PC-3 (cell line): ENCODE measurements at places on chromosomes 1 and 21. TPM values are rescaled to one million over a fixed set of nuclear protein-coding genes. Genes with fewer than 3 reads are reported as not detected.
A peak's percentile ranks its signal among the peaks of the same experiment; 100 is the strongest.

GRCh38 chr1:96927125-96927524, 205.5 kb downstream of the PTBP2 start:
- no peak for DNase-seq

OR2AK2 gene
- 0.11 TPM in 1 of 2 replicates, not detected in the other for total RNA-seq

DNA sequence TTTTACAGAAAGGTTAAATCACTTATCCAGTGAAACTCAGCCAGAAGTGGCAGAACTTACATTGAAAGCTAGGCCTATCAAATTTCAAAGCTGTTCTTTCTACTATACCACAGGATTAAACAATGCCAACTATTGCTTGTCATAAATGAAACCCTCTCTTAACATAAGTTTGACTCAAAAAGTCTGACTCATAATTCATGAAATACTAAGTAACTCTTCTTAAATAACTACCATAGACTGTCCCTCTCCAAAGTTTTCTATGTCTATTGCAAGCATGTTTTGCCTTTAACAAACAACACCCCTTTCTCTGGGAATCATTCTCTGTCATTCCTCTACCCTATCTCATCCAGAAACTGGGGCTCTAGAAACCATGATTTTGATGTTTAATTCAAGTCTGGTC, 109.5 kb upstream of the UBE2U start:
- DNase-seq = peak; percentile 77

COL11A1 gene
- not detected in 2 replicates for total RNA-seq

- no peak for DNase-seq
Measured at GRCh38 chr1:12640958-12641272, 3.0 kb upstream of the AADACL4 start.

GRCh38 chr1:101284622-101285218, 47.9 kb downstream of the S1PR1 start:
- DNase-seq = no peak

DNA sequence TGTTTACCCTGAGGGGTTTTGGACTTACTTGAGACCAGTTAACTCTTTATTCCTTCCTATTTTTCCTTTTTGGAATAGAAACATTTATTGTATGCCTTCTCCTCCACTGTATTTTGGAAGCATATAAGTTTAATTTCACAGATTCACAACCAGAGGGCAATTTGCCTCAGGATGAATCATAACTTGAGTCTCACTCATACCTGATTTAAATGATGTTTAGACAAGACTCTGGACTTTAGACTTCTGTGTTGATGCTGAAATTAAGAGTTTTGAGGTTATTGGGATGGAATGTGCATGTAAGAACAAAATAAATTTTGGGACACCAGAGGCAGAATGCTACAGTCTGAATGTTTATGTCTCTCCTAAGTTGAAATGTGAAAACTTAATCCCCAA, 7.1 kb upstream of the ADAM30 start:
- DNase-seq = peak; percentile 53

TRAF3IP3 gene
- not detected in 2 replicates for total RNA-seq

- no peak for DNase-seq
Measured at GRCh38 chr21:17823846-17824245, 4.7 kb upstream of the C21orf91 start.

- DNase-seq = peak; percentile 49
Measured at GRCh38 chr1:202144402-202145067, at the start of gene ARL8A. ARL8A (minus strand) TSS chr1:202144737; CDS start chr1:202144572, 165 bp downstream.

S100A16 gene
- total RNA-seq = 1,254 and 1,288 TPM in 2 replicates

SPAG17 gene
- total RNA-seq = not detected in 2 replicates
